Hepatocyte (in vitro differentiated cells): ENCODE measurements at places on chromosomes 2 and 18.

DNA sequence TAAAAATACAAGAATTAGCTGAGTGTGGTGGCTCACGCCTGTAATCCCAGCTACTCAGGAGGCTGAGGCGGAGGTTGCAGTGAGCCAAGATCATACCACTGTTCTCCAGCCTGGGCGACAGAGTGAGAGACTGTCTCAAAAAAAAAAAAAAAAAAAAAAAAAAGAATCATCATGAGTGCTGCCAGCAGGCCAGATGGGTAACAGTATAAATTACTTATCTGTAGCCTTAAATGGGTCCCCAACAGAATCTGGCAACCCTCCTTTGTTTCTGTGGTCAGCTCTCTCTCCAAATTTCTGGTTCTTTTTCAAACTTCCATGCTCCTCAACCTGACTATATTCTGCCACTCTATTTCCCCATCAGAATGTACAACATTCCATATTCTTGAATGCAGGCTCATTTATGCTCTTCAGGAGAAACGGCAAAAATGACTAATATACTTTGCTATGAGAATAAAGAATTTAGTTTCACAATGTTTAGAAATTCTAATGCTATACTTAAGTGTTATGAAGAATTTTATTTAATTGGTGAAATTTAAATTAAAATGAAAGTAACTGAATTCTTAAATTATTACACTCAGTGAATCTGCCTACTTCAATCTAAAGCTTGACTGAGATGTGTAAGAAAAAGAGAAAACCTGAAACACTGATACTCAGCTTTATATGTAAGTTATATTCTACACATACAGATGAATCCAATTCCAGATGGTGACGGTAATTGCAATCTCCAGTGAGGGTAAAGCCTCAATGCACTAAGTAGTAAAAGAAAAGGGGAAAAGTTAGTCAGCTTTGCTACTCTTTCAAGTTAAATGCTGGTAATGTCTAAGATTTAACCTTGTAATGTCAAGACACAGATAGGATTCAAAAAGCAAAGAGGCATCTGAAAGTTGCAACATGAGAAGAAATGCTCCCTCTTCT lies 24.8 kb downstream of the LPIN2 start:
- DNase-seq, result no peak

DNA sequence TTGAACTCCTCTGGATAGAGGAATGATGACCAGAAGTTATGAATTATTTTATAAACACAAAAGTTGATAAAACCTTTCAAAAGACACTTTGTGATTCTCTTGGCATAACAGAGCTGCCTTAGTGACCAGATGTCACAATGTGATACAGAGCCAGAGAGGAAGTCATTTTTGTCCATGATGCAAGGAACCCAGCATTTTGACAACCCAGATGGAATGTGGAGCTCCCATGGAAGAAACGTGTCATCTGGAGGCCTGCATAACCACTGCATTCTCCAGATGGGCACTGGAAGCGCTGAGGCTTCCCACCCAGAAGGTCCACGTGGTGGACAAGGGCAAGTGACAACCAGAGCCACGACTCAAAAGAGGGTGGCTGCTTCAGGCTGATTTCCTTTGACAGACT lies 30.1 kb downstream of the HRH4 start:
- DNase-seq, result no peak

- no peak for DNase-seq
Observed at GRCh38 chr2:25053041-25053440, 11.2 kb downstream of the EFR3B start.

DNA sequence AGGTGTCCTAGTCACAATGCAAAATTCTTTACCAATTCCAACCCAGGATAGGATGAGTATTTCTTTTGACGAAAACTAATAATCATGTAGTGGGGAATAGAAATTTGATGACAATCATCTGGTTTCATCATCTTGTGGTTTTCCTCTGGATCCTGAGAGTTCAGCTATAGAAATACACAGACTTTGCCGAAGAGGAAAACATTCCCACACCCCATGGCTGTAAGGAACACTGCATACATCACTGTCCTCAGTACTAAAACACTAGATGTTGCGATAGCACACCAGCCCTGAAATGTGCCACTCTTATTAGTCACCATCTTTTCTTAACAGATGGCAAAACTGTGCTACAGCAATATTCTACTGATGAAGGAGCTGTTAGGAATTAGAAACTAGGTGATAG lies 29.4 kb downstream of the CERKL start:
- DNase-seq, result no peak

- DNase-seq, result no peak
Observed at GRCh38 chr2:8508766-8509165, 173.1 kb upstream of the ID2 start.

DNA sequence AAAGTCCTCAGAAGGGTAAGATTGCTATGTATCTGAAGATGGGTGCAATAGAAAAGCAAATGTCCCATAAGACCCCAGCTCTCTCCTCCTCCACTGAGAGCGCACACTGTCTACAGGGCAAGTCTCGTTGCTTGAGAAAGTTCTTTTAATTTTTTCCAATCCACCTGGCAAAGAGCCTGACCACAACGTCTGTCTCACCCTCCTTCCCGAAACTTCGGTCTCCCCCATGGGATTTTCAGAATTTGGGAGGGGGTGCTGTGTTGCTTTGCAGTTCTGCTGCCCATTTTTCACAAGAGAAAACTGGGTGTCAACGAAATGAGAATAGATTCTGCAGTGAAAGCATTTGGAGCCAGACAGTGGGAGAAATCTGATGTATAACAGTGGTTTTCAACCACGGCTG lies 40.4 kb downstream of the SERTAD2 start:
- DNase-seq, result no peak

GRCh38 chr2:32863803-32864202 lies 83.0 kb upstream of the LTBP1 start:
- DNase-seq, result no peak

DNA sequence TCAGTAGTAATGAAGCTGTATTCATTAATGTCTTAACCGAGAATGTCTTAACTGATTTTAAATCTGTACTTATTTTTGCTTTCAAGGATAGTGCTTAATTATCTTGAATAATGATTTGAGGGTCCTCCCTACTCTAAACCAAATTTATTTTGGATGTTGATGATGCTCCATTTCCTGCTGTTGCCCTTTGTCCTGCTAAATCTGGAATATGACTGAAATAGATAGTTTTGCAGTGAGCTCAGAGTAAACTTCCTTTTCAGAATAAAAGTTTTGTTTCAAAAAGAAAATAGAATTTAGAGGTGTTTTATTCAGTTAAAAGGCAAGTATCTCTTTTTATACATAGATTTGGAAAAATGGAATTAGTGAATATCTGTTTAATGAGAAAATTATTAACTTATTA lies 8.1 kb downstream of the NBEAL1 start:
- no peak for DNase-seq

- DNase-seq, result no peak
Observed at GRCh38 chr2:69118609-69119008, 105.6 kb downstream of the ANTXR1 start.

- DNase-seq, result peak; percentile 71
Observed at GRCh38 chr2:137964066-137964858, at the start of gene HNMT. Gene HNMT (plus strand): TSS chr2:137964473. CDS start chr2:137964492, 19 bp downstream.

DNA sequence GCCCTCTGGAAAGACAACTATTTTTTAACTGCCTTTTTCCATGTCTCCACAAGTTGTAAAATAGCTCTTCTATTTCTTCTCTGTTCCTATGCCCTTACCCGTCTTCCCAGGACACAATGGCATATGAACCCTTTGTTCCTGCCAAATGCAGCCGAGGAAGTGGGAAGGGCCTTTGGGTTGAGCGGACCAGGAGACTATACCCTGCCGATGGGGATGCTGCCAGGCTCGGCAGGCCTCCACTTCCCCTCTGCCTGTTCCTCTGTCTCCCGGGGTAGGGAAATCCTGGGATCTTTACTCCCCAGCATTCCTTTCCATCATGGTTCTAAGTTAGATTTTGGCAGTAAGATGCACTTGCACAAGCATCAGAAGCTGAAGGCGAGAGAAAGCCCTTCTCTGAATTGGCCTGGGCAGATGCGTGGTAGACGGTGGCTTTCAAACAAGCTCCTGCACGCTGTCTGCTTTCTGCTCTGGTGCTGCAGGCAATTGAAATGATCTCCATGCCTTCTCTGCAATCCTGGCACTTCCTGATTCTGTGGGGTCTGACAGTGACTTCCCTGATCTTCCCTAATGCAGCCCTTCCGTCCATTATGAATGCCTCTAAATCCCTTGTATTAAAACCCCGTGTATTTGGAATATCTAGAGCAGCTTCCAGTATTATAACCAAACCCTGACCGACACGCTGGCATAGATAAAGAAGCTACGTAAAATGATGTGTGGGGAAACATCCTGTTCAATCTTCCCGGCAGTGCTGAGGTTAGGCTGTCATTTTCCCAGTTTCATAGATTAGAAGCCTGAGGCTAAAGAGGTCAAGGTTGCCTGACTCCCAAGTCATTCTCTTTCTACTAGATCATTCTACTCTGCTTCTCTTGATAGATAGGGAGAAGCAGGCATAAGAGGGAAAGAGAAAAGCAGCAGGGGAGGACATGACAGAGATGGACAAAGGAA lies 69.8 kb downstream of the MCFD2 start:
- DNase-seq, result no peak

DNA sequence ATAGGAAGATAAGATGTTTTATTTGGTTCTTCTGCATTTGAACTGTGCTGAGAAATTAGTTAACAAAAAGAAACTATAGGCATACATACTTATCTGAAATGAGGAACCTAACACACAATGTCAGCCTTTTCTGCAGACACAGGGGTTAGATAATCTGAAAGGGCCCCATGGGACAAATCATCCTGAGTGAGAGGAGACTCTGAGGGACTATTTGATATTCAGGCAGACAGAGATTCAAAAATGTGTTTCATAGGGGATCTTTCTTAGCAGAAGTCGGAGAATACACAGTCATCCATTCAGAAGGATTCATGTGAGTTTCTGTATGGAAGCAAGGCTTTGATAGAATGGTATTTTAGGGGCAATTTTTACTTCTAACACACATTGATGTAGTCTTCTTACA lies 79.1 kb downstream of the NCKAP5 start:
- DNase-seq, result no peak

GRCh38 chr2:233964581-233964980 lies 47.4 kb downstream of the TRPM8 start:
- DNase-seq, result no peak

DNA sequence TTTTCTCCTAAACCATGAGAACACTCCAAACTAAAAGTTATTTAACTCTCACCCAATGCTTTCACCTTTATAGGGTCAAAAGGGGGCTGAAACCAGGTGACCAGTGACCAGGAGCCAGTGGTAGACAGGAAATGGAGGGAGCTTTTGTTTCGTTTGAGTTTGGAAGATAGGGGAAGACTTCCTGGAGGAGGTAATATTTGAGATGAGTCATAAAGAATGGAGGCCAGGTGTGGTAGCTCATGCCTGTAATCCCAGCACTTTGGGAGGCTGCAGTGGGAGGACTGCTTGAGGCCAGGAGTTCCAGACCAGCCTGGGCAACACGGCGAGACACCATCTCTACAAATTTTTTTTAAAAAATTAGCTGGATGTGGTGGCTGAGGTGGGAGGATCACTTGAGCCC lies 8.5 kb downstream of the FAM161A start:
- DNase-seq, result no peak

- DNase-seq, result no peak
Observed at GRCh38 chr2:219469186-219469724, 29.4 kb upstream of the GMPPA start.

- no peak for DNase-seq
Observed at GRCh38 chr2:69113627-69114026, 100.6 kb downstream of the ANTXR1 start.

GRCh38 chr18:26804519-26804918 lies 61.0 kb downstream of the AQP4 start:
- peak; percentile 33 for DNase-seq

DNA sequence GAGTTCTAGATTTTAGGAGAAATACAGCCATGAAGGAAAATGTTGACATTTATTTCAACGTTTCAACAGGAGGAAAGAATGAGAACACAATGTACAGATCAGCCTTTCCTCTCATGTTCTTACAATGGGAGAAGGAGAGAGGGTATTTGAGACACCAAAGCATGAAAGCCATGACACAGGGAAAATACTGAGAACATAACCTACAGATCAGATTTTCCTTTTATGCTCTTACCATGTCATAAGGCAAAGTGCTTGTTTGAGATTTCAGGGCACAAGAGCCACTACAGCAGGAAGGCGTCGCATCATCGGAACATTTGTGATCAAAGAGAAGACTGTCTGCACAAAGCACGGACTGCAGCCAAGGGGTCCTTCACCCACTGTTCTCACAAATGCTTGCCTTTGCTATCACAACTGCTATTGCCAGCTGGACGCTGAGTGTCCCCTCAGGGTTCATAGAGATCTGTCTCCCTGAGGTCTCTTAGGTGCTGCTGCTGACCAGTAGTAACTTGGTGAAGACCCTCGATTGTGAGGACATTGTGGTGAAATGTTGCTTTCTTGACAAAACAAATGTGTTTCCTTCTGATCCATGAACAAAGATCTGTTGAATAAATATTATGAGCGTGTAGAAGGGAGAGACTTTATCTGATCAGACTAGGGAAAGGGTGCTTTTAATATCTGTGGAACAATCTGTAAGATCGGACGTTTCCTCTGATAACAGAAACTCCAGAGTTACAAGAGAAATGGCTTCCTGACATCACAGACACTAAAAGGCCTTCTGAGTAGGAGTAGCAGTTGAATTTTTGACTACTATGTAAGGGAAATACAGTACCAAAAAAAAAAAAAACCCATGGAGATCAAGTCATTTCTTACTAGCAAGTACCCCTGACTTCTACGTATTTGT lies 6.4 kb upstream of the IL1RL1 start:
- DNase-seq, result no peak

- peak; percentile 14 for DNase-seq
Observed at GRCh38 chr2:199861132-199861774, 10.3 kb upstream of the FTCDNL1 start.

GRCh38 chr2:71843391-71843850 lies 304.2 kb downstream of the CYP26B1 start:
- DNase-seq, result peak; percentile 28

DNA sequence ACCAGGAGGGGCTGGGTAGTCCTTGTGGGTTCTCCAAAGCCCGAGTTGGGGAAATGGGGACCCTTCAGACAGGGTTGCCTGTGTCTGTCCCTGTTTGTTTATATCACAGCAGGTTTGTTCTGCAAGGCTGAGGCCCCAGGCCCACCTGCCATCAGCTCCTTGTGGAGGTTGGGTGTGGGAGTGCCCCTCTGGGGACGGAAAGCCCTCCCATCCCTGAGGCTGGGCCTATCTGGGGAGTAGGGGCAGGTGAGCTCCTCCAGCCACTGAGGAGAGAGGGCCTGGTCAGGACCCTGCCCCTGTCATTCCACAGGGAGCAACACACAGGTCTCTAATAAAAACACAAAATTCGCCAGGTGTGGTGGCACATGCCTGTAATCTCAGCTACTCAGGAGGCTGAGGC lies 23.3 kb upstream of the EFHD1 start:
- DNase-seq, result no peak

GRCh38 chr2:11534746-11535484 lies 1.1 kb downstream of the GREB1 start:
- DNase-seq, result no peak
